ENCODE measurements at places on chromosomes 13 and 19.

- DNase-seq: no peak
These were observed 120.1 kb upstream of the GPR12 start for GRCh38 chr13:26880735-26881134.

DNA sequence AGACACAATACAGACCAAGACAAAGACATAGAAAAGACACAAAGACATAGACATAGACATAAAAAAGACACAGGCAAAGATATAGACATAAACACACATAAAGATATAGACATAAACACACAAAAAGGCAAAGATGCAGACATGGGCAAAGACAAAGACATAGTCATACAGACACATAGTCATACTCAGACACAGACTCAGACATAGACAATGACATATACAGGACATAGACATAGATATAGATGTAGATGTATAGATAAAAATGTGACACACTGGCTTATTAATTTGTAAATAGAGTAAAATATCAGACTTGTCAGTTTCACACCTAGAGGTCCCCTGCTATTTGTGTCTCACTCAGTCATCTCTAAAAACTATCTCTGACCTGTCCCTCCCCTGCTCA, 42.8 kb downstream of the OR10H4 start:
- DNase-seq: no peak

- DNase-seq: no peak
These were observed 4.0 kb downstream of the KLK1 start for GRCh38 chr19:50819636-50820035.

GRCh38 chr19:48489608-48490216, 20.5 kb downstream of the CYTH2 start:
- peak; percentile 36 for DNase-seq

- no peak for DNase-seq
These were observed 9.1 kb downstream of the UBE2L5 start for GRCh38 chr13:30431269-30431940.

All from NCI-H774 (cell line).